MM.1S (cell line): ENCODE measurements at places on chromosomes 2 and 18.

GRCh38 chr2:36964496-36965058, 1.8 kb downstream of the STRN start:
- no peaks in the 10 kb centered on the region for H3K27me3 ChIP-seq
- H3K4me1 ChIP-seq: peaks cover 17% of the 10 kb centered on the region
- no peak for DNase-seq
- H3K27ac ChIP-seq: no peak overlapping the region; the same call in 1 of the 2 replicates
- peak overlapping the region; percentile 88; the same call in 1 of the 2 replicates for H3K4me3 ChIP-seq

DNA sequence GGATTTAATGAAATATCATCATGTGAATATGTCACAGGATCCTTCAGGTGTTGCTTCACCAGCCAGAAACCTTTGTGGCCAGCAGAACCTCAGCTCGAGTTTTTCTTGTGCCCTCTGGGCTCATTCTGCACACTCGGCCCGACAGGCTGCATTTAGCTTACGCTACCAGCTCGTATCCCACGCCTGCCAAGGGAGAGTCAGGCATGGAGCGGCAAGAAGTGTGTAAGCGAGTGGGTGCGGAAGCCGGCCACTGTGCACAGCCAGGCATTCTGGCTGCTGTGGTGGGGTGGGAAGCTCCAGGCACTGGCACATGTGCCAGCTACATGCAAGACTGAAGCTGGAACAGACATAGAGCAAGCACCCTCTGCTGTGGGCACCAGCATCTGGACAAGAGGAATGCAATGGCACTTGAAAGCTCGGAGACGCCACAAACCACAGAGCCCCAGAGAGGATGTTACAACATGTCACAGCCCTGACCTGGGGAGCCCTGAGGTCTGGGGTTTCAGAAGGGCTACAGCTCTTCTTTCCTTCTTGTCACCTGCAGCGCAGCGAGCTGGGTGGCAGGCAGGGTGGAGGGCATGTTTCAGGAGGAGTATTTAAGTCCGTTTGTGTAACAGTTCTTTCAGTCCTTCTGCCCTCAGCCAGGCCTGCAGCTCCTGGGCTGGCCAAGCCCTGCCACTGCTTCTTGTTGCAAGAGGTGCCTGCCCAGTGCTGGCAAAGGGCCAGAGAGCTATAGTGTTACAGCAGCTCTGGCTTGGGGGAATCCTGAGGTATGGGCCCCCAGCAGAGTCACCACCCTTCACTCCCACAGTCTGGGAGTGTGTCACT, 257.3 kb upstream of the HNMT start:
- no peaks in the 10 kb centered on the region for H3K36me3 ChIP-seq
- no peak overlapping the region for H3K27ac ChIP-seq
- H3K4me3 ChIP-seq: no peak overlapping the region
- peak; percentile 83 for DNase-seq

- no peak overlapping the region for H3K27ac ChIP-seq
- no peak overlapping the region for H3K4me3 ChIP-seq
- no peaks in the 10 kb centered on the region for H3K4me1 ChIP-seq
- no peak for DNase-seq
- no peaks in the 10 kb centered on the region for H3K27me3 ChIP-seq
These were observed 34.9 kb downstream of the NOL4 start for GRCh38 chr18:34189656-34190435.

GRCh38 chr2:25817630-25818029, 60.7 kb downstream of the ASXL2 start:
- DNase-seq: peak; percentile 67
- no peak overlapping the region for H3K27ac ChIP-seq
- no peak overlapping the region for H3K4me3 ChIP-seq
- H3K4me1 ChIP-seq: peaks cover 10% of the 10 kb centered on the region; the same call in 1 of the 2 replicates

- no peaks in the 10 kb centered on the region for H3K36me3 ChIP-seq
- no peak for DNase-seq
- no peak overlapping the region for H3K4me3 ChIP-seq
- no peaks in the 10 kb centered on the region for H3K4me1 ChIP-seq
- H3K27ac ChIP-seq: no peak overlapping the region
- H3K27me3 ChIP-seq: no peaks in the 10 kb centered on the region
These were observed 144.8 kb downstream of the ATAD2B start for GRCh38 chr2:23782126-23782525.

GRCh38 chr2:229212241-229212640, 58.8 kb downstream of the PID1 start:
- H3K27ac ChIP-seq: no peak overlapping the region
- no peaks in the 10 kb centered on the region for H3K4me1 ChIP-seq
- no peak overlapping the region for H3K4me3 ChIP-seq
- H3K36me3 ChIP-seq: no peaks in the 10 kb centered on the region

DNA sequence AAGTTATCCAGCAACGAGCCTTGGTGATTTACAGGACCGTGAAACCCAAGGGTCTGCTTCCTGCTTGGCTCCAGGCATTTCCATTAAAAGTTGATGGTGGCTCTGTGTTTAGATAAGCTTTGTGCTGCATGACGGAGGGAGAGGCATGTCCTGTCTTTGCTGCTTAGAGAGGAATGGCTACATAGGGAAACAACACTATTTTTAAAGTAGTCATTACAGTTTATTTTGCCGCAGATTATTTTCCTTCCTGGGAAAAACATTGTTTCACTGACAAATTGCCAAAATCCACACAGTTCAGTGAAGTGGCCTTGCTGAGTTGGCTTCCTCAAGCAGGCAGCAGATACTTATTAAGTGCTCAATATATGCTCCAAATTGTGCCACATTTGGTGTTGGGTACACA, 98.5 kb downstream of the THSD7B start:
- H3K4me1 ChIP-seq: no peaks in the 10 kb centered on the region
- no peaks in the 10 kb centered on the region for H3K36me3 ChIP-seq
- DNase-seq: no peak
- H3K27me3 ChIP-seq: no peaks in the 10 kb centered on the region

DNA sequence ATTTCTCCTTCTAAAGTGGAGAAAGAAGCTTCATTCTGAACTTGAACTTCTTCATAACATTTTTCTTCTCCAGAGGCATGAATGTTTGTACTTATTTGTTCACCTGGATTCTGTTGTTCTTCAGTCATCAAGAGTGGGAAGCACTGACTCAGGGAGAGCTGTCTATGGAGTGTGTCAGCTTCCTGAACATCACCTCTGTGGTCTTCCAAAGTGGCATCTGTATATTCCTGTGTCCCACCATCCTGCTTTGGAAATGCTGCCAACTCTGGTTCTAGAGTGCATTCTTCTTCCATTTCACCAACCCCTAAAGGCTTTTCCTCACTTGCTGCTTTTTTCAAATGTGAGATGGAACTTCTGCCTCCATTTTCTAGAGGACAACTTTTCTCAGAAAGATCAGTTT, 59.5 kb downstream of the TTN start:
- H3K4me3 ChIP-seq: no peak overlapping the region
- H3K4me1 ChIP-seq: no peaks in the 10 kb centered on the region
- no peak for DNase-seq
- H3K36me3 ChIP-seq: no peaks in the 10 kb centered on the region

GRCh38 chr18:478681-479080, 21.8 kb downstream of the COLEC12 start:
- H3K27me3 ChIP-seq: no peaks in the 10 kb centered on the region
- H3K4me1 ChIP-seq: no peaks in the 10 kb centered on the region
- no peaks in the 10 kb centered on the region for H3K36me3 ChIP-seq
- DNase-seq: no peak
- no peak overlapping the region for H3K27ac ChIP-seq
- no peak overlapping the region for H3K4me3 ChIP-seq

DNA sequence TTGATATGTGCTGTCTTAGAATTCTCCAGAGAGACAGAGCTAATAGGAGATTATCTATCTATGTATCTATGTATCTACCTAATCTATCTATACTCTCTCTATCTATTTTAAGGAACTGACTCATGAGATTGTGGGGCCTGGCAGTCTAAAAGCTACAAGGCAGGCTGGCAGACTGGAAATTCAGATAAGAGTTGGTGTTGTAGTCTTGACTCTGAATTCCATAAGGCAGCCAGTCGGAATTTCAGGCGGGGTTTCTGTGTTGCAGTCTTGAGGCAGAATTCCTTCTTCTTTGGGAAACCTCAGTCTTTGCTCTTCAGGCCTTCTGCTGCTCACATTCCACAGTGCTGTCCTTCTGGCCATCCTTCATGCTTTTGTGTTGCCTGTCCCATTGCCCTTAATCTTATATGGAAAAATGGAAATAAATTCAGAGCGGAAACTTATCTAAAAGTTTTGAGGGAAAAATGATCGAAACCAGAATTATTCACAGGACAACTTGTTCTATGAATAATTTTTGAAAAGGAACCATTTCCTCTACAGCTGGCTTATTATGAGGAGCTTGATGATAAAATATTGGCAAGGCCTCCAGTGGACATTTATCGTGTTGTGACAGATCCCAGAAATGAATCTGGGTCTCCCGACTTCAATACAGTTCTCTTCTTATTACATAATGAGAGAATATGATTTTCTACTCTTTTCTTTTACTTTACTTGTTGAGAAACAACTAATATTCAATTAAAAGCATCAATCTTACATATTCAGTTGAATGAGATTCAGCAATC, 10.8 kb downstream of the IL1RL1 start:
- no peaks in the 10 kb centered on the region for H3K4me1 ChIP-seq
- no peak overlapping the region for H3K27ac ChIP-seq
- no peak for DNase-seq
- H3K4me3 ChIP-seq: no peak overlapping the region

DNA sequence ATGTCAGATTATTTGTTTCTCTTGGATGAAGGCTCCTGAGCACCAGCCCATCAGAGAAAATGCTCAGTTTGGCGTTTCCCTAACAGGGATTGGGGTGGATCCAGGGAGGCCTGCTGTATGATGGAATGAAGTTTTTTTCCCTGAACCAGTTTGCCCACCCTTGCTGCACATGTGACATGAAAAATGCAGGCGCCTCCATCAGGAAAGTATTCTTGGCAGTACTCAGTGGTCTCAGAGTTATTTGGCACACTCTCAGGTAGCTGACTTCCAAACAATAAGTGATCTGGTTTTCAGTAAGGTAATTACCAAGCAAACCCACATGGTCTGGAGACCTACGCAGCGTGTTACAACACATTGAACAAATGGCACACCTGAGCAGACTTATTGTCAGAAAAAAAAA, 254.9 kb downstream of the PAX3 start:
- H3K36me3 ChIP-seq: no peaks in the 10 kb centered on the region
- DNase-seq: no peak

DNA sequence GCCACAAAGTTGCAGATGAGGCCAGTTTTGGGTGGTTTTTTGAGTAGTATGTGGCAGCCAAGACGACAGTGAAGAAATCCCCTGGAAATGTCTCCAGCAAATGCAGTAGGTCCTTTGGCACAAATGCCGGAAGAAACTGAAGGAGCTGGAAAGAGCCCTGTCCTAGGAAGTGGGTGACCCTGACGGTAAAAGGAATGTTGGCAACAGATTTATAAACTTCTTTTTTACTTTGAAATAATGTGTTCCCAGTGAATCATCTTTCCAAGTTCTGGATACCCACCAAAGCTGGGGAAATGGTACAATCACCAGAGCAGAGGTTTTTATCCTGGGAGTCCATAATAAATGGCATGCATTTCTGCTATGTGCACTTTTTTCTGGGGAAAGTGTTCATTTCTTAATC, 112.9 kb downstream of the CSRNP3 start:
- H3K4me1 ChIP-seq: peaks cover 4% of the 10 kb centered on the region
- DNase-seq: no peak
- H3K27ac ChIP-seq: no peak overlapping the region
- H3K4me3 ChIP-seq: no peak overlapping the region
- H3K36me3 ChIP-seq: no peaks in the 10 kb centered on the region
- H3K27me3 ChIP-seq: no peaks in the 10 kb centered on the region

DNA sequence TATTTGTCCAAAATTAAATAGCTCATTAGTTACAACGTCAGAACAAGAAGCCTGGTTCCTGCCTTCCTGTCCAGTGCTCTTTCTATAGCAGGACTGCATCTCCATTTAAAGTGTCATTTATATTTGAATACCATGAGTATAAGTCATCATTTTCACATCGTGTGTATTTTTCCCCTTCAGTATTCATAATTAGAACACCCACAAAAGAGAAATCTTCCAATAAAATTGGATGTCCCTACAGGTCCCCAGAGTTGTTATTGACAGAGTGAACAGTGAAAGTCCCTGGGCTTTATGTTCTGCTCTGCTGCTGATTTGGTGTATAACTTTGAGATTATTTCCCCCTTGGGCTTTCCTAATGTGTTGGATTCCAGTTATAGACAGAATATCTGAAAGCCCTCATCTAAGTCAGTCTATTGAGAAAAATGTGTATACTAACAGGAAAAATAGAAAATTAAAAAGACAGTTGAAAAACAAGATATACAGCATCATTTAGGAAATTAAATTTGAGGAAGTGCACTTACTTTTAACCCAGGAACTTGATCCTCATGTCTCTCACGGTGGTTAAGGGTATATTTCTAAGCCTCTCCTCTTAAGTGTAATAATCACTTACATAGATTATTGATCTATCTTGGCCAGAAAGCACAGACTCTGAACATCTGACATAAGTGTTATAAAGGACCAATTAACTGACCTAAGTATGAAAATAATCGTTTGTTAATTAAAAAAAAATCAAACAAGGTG, 15.2 kb upstream of the REV1 start:
- H3K36me3 ChIP-seq: no peaks in the 10 kb centered on the region
- no peak overlapping the region for H3K27ac ChIP-seq
- no peak for DNase-seq
- H3K27me3 ChIP-seq: no peaks in the 10 kb centered on the region

GRCh38 chr2:170771421-170771937, 1.3 kb downstream of the ERICH2 start:
- H3K36me3 ChIP-seq: no peaks in the 10 kb centered on the region
- H3K4me1 ChIP-seq: no peaks in the 10 kb centered on the region
- H3K27ac ChIP-seq: no peak overlapping the region
- peaks cover 11% of the 10 kb centered on the region for H3K27me3 ChIP-seq

DNA sequence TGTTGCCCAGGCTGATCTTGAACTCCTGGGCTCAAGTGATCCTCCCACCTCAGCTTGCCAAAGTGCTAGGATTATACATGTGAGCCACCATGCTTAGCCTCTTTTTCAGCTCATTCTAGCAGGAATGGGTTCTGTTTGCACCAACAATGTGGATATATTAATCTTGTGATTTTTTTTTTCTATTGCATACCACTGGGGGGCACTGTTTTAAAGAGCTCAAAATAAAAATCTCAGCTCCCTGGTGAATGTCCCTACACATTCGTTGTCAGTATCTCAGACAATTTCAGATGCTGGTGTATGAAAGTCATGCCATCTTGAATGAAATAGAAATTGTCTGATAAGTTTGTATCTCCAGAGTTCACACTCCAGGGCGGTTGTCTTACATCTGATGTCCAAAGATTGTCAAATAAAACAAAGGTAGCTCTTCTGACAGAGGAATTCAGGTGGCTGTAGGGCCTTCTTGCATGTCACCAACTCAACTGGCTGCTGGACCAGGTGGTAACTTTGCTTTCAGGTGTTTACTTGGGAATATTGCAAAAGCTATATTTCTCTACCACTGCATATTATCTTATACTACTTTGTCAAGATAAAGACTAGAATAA, 3.1 kb upstream of the MATN3 start:
- H3K27ac ChIP-seq: no peak overlapping the region
- DNase-seq: peak; percentile 53
- no peaks in the 10 kb centered on the region for H3K36me3 ChIP-seq
- peaks cover 30% of the 10 kb centered on the region for H3K27me3 ChIP-seq
